ENCODE measurements at places on chromosomes 6 and 20.

DNA sequence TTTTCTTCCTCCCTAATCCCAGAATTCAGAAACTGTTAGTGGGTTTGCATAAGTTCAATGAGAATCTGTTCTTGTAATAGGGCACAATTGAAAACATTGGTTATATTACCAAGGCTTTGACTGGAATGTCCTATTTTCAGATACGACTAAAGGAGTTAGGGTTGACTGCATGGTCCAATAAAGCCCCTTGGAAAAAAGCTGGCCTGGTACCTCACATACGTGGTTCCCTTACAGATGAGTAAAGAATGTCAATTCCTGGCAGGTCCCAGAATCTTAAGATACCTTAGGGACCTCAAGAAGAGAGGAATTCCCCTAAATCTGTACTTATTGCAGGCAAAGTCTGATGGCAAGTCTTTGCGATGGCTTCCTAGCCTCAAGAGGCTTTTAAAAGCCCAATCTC lies 4.6 kb downstream of the PPDPF start:
- DNase-seq, result no peak

GRCh38 chr6:44831002-44831610 lies 443.6 kb downstream of the CDC5L start:
- no peak for DNase-seq

- DNase-seq, result no peak
Observed at GRCh38 chr6:113414511-113414910, 442.6 kb upstream of the MARCKS start.

GRCh38 chr6:85390105-85390728 lies 59.7 kb upstream of the NT5E start:
- no peak for DNase-seq

- no peak for DNase-seq
Observed at GRCh38 chr6:42745083-42745639, 742 bp downstream of the TBCC start.

GRCh38 chr6:52154381-52154780 lies 31.8 kb upstream of the IL17A start:
- DNase-seq, result no peak

DNA sequence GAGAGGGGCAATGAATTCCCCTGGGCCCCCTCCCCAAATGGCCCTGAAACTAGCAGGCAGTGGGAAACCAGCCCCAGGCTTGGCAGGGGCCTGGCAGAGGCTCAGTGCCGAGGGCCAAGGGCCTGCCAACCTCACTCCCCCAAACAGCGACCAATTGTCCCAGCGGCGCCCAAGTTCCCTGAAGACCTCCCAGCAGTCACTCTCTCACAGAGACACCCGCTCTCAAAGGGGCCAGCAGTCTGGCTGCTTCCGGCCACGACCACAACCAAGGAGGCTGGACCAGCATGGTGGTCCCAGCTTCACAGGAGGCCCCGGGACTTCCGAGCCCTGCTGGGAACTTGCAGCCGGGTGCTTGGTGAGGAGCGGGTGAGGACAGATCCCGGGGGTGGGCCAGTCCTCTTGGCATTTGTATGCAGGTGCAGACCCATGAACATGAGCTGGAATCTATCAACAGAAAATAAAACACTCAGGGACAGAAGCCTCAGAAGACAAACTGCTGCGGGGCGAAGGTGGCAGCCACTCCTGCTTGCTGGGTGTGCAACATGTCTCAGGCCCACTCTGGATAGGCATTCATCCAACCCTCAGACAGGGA lies 17.5 kb upstream of the SIRPA start:
- no peak for DNase-seq

DNA sequence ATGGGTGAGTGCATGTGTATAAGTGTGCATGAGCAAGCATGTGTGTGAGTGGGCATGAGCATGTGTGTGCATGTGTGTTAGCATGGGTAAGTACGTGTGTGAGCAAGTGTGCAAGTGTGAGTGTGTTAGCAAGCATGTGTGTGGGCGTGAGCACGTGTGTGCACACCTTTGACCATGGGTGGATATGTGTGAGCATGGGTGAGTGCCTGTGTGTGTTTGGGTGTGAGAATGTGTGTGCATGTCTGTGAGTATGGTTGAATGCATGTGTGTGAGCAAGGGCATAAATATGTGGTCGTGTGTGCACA lies 84.6 kb downstream of the DLL1 start:
- no peak for DNase-seq

DNA sequence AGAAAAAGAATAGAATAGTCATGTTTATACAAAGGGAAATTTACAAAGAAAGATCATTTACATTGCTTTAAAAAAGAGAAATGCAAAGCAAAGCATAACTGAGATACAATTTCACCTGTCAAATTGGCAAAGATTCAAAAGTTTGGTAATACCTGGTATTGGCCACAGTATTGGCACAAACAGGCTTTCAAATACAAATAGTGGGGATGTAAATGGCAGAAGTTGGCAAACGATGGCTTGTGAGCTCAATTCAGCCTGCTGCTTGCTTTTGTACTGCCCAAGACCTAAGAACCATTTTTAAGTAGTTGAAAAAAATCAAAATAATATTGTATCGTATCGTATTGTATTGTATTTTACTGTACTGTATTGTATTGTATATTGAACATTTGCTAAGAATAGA lies 194.5 kb upstream of the JAG1 start:
- no peak for DNase-seq

GRCh38 chr6:20312606-20313005 lies 89.1 kb upstream of the E2F3 start:
- DNase-seq, result no peak

DNA sequence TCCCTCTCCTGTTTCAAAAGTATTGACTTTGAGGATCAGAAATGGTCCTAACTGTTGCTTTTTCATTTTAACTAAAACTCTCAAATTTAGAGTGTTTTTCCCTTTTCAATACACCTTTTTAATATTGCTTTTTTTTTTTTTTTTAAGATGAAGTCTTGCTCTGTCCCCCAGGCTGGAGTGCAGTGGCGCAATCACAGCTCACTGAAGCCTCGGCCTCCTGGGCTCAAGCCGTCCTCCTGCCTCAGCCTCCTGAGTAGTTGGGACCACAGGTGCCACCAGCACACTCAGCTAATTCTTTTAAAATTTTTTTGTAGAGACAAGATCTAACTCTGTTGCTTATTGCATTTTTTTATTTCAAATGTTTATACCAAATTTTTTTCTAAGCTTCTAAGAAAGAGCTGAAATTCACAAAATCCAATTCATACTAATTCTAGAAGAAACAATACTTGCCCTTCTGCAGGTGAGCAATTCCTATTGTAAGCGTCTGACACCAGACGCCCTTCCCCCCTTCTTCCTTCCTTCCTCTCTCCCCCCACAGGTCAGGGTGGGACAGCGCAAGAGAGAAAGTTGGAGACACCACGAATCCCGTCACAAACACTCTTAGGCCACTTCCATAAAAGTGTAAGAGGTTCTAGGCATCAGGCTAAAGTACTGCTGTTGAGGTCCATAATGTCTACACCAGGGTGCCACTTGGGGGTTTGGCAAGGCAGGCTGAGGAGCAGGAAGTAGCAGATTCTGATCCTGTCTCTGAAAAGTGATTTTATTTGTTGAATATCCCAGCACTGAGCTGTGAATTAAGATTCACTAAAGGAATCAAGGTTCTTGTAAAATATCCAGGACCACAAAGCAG lies 12.8 kb downstream of the DLL1 start:
- no peak for DNase-seq

GRCh38 chr6:69974193-69974592 lies 107.8 kb downstream of the COL19A1 start:
- no peak for DNase-seq

DNA sequence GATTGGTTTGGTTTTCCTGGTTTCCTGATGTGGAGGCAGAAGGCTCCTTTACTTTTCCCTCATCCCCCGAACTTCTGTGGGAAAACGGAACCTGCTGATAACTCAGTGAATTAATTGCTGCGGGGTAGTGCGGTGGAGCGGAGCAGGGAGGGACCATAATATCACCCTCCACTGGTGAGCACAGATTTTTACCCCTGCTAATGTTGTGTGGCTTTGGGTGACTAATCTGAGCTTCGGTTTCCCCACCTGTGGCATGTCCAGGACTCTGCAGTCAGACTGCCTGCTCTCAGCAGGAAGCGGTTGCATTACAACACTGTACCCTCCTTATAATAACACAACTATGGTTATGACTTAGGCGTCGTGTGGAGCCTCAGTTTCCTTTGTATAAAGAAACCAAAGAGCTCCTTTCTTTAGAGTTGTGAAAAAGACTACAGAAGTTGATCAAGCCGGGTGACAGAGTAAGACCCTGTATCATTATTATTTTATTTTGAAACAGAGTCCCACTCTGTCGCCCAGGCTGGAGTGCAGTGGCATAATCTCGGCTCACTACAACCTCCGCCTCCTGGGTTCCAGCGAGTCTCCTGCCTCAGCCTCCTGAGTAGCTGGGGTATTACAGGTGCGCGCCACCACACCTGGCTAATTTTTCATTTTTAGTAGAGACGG lies 2.2 kb upstream of the ID1 start:
- no peak for DNase-seq

DNA sequence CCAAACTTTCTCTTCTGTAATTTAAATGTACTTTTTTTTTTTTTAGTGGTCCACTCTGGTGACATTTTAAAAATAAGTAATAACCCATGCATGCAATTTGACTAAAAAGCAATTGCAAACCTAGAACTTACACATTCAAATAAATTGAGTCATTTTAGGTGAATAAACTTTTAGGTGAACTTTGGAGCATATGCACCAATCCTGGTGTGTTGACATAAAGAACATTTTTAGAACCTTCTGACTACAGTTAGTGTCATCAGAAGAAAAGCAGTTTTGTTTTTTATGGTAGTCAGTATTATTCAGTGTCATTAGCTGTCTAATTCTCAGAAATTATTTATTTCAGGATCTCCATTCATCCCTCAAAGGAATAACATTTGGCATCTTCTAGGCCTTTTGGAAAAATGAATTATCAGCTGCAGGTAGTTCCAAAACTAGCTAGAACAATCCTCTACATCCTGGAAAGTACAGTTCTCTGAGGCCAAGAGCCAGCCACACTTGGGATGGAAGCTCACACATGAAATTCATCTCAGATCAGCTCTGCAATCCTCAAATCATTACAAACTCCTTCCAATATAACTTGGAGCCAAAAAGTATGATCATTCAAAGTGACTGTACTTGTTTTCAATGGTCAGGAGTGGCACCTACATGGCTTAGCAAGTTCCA lies 38.5 kb upstream of the SIM1 start:
- DNase-seq, result no peak
